Upper lobe of right lung (tissue), 1 donor: ENCODE measurements at places on chromosomes 4 and X. TPM values are rescaled to one million over a fixed set of nuclear protein-coding genes. Genes with fewer than 3 reads are reported as not detected.

DNA sequence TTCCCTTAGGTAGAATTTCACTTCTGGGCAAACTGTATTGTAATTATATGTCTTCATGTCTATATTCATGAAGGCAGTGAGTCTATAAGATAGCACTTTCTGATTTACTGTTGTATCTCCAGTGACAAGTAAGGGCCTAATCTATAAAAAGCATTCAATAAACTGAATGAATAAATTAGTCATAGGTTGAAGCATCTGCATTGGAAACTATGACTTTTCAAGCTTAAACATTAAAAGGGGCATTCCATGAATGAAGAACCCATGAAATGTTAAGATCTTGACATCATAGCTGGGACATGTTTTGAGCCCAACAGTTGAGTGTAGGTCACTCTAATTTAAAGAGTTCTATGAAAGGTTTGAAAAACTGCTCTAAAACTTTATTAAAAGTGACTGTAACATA, 159.3 kb upstream of the LCORL start:
- H3K27me3 ChIP-seq, result no peaks in the 10 kb centered on the region
- no peak overlapping the region for H3K4me3 ChIP-seq
- no peaks in the 10 kb centered on the region for H3K4me1 ChIP-seq
- H3K27ac ChIP-seq, result no peak overlapping the region
- DNase-seq, result no peak

Gene NDST4
- not detected for total RNA-seq

DNA sequence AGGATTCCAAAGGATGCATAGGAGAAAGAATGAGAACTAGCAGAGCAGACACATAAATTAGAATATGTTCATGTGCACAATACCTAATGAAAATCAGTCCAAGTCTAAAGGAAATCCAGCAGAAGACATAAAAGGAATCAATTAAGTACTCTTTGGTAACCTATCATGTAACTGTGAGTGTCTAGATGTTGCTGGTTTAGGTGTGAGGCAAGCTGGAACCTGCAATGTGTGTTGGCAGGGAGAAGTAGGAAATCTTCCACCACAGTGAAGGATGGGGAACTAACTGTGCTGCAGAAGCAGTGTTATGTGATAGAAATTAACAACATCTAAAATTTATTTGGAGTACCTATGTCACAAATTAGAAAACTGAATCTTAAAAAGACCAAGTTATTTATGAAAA, 330.8 kb upstream of the DKK2 start:
- no peak overlapping the region for H3K4me3 ChIP-seq
- no peaks in the 10 kb centered on the region for H3K27me3 ChIP-seq
- H3K27ac ChIP-seq, result no peak overlapping the region
- no peak for DNase-seq
- H3K4me1 ChIP-seq, result no peaks in the 10 kb centered on the region

DNA sequence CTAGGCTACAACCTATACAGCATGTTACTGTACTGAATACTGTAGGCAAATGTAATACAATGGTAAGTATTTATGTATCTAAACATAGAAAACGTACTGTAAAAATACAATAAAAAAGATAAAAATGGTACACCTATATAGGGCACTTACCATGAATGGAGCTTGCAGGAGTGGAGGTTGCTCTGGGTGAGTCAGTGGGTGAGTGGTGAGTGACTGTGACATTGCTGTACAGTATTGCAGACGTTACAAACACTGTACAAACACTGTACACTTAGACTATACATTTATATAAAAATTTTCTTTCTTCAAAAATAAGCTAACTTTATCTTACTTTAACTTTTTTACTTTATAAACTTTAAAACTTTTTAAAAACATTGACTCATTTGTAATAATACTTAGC, 190.3 kb upstream of the NR3C2 start:
- no peak for DNase-seq
- no peaks in the 10 kb centered on the region for H3K4me1 ChIP-seq
- no peak overlapping the region for H3K4me3 ChIP-seq
- no peaks in the 10 kb centered on the region for H3K27me3 ChIP-seq

GRCh38 chr4:110850461-110851442, 227.9 kb upstream of the PITX2 start:
- DNase-seq, result no peak
- no peak overlapping the region for H3K4me3 ChIP-seq
- H3K4me1 ChIP-seq, result no peaks in the 10 kb centered on the region
- H3K36me3 ChIP-seq, result no peaks in the 10 kb centered on the region
- no peak overlapping the region for H3K27ac ChIP-seq

GRCh38 chrX:150225266-150225665, 137.9 kb upstream of the MAMLD1 start:
- no peak overlapping the region for H3K27ac ChIP-seq
- H3K36me3 ChIP-seq, result no peaks in the 10 kb centered on the region
- no peaks in the 10 kb centered on the region for H3K27me3 ChIP-seq
- H3K4me1 ChIP-seq, result no peaks in the 10 kb centered on the region
- H3K4me3 ChIP-seq, result no peak overlapping the region
- DNase-seq, result no peak

DNA sequence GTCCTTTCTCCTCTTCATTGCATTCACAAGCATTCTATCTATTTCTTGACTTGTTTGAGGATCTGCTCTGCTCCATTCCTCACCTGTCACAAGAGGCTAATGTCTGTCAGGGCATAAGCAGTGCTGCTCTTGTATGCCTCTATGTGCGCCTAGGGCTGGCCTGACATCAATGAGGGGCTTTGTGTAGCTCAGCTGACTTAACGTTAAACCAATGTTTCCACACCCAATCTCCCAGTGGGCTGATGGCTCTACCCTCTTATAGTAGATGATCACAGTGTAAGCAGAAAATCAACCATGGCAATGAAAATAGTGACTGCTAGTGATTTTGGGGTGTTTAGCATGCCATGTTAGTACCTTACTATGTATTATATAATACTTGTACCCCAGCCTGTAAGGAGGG, 139.0 kb downstream of the UNC5C start:
- no peak for DNase-seq
- H3K4me1 ChIP-seq, result no peaks in the 10 kb centered on the region
- H3K27ac ChIP-seq, result no peak overlapping the region
- no peak overlapping the region for H3K4me3 ChIP-seq
- H3K27me3 ChIP-seq, result no peaks in the 10 kb centered on the region
- H3K36me3 ChIP-seq, result no peaks in the 10 kb centered on the region

DNA sequence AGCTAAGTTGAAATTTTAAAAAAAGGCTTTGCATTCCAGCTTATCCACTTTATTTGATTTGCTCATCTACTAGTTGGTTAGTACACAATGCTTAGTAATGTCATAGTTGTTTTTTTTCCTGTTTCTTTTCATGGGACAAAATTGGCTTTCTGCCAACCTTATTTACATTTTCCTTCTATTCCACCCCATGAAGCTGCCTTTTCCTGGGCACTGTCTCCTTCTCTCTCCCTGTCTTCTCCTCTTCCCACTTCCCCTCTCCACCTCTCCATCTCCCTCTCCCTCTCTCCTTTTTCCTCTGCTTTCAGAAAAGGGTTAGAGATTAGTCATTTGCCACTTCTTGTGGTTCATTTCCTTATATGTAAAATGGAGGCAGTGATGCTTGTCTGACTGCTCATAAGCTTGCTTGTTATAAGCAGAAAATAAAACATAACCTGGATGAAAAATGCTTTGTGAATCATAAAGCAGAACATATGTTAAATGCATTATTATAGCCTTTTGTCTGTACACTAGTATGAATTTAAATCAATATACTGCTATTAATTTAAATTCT, 181.9 kb downstream of the CEP135 start:
- no peaks in the 10 kb centered on the region for H3K4me1 ChIP-seq
- no peak overlapping the region for H3K27ac ChIP-seq
- no peak overlapping the region for H3K4me3 ChIP-seq
- no peak for DNase-seq
- H3K36me3 ChIP-seq, result no peaks in the 10 kb centered on the region

Gene GLRA3
- total RNA-seq, result not detected

DNA sequence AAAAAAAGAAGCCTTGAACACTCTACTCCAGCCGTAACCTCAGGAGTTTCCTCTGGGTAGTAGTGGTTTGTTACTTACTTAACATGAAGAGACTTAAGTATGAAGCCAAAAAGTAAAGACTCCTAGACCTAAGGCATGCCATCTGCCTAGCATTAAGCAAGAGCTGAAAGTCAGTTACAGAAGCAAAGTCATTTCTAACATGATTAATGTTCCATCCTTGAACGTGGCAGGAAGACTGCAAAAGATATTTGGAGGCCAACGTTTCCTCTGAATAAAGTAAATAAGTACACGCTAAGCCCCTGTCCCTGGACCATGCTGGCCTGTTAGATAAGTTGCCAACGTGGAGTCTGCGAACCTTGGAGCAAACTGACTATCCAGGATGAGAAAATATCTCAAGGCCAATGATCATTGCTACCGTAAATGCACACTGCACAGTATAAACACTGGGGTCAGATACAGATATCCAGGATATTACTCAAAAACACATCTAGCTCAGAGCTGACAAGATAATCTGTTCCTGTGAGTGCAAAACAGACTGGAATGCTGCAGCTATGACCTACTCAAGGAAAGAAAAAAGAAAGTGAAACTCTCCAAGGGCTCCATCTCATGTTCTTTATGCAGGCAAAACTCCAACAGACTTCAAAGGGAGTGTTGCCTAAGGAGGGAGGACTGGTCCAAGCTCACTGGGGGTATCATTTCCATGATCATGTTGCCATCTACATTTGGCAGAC, 255.8 kb downstream of the COL25A1 start:
- H3K36me3 ChIP-seq, result no peaks in the 10 kb centered on the region

GRCh38 chrX:2767631-2768455, 16.0 kb downstream of the XG start:
- no peaks in the 10 kb centered on the region for H3K27me3 ChIP-seq
- H3K4me1 ChIP-seq, result no peaks in the 10 kb centered on the region
- peak overlapping the region; percentile 30 for H3K27ac ChIP-seq
- no peaks in the 10 kb centered on the region for H3K36me3 ChIP-seq
- no peak overlapping the region for H3K4me3 ChIP-seq

DNA sequence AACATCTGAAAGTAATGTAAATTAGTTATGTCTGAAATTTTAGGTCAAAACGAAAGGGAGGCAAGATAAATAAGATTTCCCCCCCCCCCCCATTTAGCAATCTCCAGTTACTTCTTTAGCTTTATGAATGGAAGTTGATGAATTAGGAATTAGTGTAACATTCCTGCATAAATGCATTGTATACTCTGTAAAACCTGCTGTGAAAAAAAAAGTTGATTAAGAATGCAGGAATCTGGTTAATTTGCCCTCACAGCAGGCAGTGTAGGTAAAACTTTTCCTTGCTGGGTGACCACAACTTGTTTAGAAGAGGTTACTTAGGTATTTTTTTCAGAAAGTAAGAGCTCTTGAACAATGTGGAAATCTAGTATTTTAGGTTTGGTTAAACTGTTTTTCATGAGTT, 15.3 kb downstream of the LARP7 start:
- H3K36me3 ChIP-seq, result peaks cover 99% of the 10 kb centered on the region
- no peaks in the 10 kb centered on the region for H3K4me1 ChIP-seq
- no peak overlapping the region for H3K4me3 ChIP-seq

DNA sequence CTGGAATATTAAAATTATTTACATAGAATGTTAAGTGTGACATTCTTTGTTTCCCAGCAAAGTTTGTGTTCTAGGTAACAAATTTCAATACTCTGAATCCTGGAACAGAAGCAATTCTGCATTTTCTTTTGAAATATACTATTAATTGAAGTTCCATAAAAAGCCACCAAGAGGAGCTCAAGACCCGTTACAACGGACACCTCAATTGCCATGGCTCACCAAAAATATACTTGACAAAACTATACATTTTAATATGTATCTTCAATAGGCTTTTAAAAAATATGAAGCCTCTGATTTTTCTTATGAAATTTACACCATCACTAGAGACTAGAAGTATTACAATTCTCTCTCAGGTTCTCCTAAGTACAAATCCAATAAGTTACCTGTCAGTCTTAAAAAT, 111.4 kb downstream of the NYX start:
- no peaks in the 10 kb centered on the region for H3K4me1 ChIP-seq

DNA sequence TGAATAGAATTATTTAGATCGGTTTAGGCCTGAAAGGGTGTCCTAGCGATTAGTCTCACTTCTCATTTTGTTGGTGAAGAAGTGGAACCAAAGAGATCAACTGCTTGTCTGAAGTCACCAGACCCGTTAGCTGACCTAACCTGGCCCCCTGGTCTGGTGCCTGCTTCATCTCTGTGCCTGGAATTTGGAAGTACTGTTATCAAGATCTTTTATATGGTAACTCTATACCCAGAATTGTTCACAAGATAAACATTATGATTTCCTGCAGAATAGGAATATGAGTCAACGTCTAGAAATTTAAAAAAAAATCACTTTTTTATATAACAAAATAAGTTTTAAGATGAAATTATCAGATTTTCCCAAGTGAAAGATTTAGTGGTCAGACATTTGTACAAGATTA, 37.2 kb downstream of the LRP2BP start:
- no peaks in the 10 kb centered on the region for H3K4me1 ChIP-seq
- no peak overlapping the region for H3K27ac ChIP-seq
- H3K4me3 ChIP-seq, result no peak overlapping the region
- no peaks in the 10 kb centered on the region for H3K27me3 ChIP-seq
- DNase-seq, result no peak
- H3K36me3 ChIP-seq, result peaks cover 24% of the 10 kb centered on the region

DNA sequence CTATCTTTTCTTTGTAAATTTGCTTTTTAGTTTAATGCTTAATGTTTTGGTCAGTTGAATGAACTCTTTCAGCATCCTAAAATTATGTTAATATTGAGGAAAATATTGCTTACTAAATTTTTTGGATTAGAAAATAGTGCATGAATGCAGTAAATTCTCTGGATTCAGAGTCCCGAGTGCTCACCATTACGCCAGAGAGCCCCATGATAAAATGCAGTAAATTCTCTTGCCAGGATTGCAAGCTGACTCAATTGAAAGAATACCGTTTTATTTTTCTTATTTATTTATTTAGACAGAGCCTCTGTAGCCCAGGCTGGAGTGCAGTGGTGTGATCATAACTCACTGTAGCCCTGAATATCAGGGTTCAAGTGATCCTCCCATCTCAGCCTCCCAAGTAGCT, 60.9 kb upstream of the ENPEP start:
- H3K4me1 ChIP-seq, result no peaks in the 10 kb centered on the region
- no peaks in the 10 kb centered on the region for H3K36me3 ChIP-seq
- no peak overlapping the region for H3K4me3 ChIP-seq
- DNase-seq, result no peak
- peak overlapping the region; percentile 0 for H3K27ac ChIP-seq

- DNase-seq, result no peak
- H3K4me1 ChIP-seq, result no peaks in the 10 kb centered on the region
- no peaks in the 10 kb centered on the region for H3K36me3 ChIP-seq
- H3K4me3 ChIP-seq, result no peak overlapping the region
- no peaks in the 10 kb centered on the region for H3K27me3 ChIP-seq
- H3K27ac ChIP-seq, result no peak overlapping the region
Observed at GRCh38 chr4:147596377-147596776, 20.8 kb upstream of the TMEM184C start.

- peak within 1 kb of the TSS; percentile 36 for H3K4me3 ChIP-seq
- H3K27me3 ChIP-seq, result no peaks in the 10 kb centered on the region
- no peaks in the 10 kb centered on the region for H3K4me1 ChIP-seq
- no peaks in the 10 kb centered on the region for H3K36me3 ChIP-seq
Observed at GRCh38 chr4:105551965-105552746, at the start of gene ARHGEF38. ARHGEF38 (plus strand) TSS chr4:105552620; CDS start chr4:105552766, 146 bp downstream.

Gene NEIL3
- 0.52 TPM for total RNA-seq
